AG08396 (cell line): ENCODE measurements at places on chromosomes 6 and 20.
A peak's percentile ranks its signal among the peaks of the same experiment; 100 is the strongest.

DNA sequence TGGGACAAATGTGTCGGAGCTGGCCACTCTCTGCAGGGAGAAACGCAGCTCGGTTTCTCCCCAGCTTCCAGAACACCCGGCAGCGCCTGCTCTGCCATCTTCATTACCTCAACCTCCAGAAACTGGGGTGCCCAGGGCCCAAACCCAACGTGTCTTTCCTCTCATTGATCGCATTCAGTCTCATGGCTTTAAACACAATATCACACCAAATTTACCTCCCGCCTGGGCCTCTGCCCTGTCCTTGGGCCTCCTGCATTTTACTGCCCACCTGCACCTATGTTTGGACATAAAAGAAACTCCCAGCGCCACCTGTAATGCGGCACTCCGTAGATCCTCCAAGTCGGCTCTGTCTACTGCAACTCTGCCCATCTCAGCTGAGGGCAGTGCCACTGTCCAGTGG lies 22.2 kb downstream of the SERPINB6 start:
- DNase-seq = no peak

- DNase-seq = no peak
Observed at GRCh38 chr20:19512886-19513677, 245.0 kb upstream of the RIN2 start.

DNA sequence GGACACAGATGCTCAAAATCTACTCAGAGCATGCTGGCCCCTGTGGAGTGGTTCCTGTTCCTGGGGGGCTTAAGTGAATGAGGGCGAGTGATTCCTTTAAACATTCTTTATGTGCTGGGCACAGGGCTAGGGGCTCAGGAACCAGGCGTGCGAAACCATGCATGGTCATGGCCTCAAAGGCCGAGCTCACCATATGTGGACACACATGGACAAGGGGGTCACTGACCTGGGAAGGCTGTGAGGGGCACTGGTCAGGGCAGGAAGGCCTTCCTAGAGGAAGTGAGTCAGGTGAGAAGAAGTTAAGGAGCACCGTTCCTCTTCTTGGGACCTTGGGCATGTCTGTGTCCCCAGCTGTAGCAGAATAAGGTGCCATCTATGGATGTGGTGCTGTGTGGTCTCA lies 74.6 kb upstream of the BHLHE23 start:
- no peak for DNase-seq

GRCh38 chr6:74366634-74367033 lies 670.6 kb downstream of the CD109 start:
- no peak for DNase-seq

DNA sequence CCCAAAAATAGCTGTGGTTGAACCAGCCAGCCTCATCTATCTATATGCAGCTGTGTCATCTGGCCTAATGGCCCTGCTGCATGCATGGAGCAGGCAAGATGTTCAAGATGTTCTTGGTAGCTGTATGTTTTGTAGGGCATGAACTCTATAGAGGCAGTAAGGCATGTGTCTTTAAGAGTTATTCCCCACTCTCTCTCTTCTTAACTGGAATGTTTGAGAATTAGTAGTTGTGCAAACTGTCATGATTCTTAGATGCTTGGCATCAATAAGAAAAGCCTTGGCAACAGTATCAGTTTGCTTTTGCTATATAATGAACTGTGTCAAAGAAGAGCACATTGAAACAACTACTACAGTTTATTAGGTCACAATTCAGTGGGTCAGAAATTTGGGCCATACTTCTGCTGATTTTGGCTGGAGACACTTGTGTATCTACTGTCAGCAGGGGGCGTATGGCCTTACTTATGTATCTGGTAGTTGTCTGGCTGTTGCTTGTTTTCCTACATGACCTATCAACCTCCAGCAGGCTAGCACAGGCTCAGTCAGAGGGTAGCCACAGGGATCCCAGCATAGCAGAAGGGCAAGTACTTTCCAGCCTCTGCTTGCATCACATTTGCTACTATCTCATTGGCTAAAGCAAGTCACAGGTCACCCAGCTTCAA lies 56.1 kb upstream of the LAMP5 start:
- DNase-seq = no peak

GRCh38 chr20:59748619-59749191 lies 144.4 kb downstream of the PHACTR3 start:
- DNase-seq = peak; percentile 79

- peak; percentile 57 for DNase-seq
Observed at GRCh38 chr6:11231564-11232192, 790 bp downstream of the NEDD9 start.

GRCh38 chr20:24998631-24999445 lies 6.3 kb upstream of the APMAP start:
- DNase-seq = no peak

DNA sequence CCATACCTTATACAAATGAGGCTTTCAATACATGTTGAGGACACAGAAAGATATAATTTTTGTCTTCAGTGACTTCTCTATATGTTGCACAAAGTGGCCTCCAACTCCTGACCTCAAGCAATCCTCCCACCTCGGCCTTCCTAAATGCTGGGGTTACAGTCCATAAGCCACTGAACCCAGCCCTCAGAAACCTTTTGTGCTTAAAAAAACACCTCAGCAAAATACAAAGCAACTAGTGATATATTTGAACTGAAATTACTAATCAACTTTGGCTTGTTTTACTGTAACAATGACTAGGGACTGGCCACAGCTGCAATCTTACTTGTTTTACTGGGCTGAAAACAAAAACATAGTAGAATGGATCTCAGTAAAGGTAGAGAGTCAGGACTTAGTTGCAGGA lies 3.2 kb upstream of the ZNF184 start:
- DNase-seq = no peak

DNA sequence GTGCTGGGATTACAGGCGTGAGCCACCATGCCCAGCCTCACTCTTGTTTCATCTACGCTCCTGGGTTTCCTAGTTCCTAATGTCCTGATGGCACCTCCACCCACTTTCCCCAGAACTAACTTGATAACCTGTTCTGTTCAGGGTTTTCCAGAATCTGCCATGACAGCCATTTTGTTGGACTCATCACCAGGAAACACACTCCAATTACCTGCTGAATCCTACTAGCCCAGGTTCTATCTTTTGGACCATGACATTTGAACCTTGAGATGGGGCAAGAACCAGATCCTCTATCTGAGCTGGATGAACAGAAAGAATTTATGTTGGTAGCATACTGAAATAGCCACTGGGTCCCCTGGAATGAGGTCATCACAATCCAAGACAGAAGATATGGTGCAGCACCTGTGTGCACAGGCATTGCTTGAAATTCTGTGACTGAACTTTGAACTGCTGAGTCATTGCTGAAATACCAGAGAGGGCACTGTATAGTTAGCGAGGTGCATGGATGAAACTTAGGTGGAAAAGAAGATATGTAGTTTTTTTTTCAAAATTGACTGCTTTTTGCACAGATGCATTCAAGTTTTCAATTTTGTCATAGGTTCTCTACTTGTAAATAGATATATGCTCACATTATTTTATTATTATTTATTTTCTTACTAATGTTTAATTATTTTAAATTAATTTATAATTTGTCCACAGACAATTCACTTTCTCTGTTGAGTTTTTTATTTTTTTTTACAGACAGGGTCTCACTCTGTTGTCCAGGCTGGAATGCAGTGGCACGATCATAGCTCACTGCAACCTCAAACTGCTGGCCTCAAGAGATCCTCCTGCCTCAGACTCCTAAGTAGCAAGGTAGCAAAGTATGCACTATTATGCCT lies 42.8 kb upstream of the TASP1 start:
- DNase-seq = no peak

DNA sequence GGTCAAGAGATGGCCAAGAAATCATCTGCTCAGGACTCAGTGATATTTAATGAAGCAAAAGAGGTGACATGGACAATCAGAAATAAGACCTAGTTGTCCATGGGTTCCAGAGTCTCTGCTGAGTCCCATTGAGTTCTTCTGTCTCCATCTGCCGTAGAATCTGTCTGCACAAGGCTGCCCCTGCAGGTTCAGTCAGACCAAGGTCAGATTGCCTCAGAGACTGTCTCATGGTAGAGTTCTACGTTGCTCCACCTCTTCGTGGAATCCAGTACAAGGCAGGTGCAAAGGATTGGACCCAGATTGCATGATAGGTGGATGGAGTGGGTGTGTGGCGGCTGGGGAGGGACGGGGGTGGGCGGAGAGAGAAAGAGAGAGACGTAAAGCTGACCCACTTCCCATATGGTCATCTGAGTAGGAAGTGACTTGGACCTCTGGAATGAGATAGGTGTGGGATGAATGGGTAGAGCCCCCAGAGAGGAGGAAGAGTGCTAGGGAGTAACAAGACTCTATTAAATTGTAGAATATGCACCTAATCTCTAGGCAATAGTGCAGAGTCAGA lies 75.3 kb downstream of the SOBP start:
- DNase-seq = no peak

- no peak for DNase-seq
Observed at GRCh38 chr20:52012079-52012478, 179.5 kb downstream of the ZFP64 start.

- DNase-seq = no peak
Observed at GRCh38 chr20:16228722-16229121, 344.5 kb downstream of the KIF16B start.

DNA sequence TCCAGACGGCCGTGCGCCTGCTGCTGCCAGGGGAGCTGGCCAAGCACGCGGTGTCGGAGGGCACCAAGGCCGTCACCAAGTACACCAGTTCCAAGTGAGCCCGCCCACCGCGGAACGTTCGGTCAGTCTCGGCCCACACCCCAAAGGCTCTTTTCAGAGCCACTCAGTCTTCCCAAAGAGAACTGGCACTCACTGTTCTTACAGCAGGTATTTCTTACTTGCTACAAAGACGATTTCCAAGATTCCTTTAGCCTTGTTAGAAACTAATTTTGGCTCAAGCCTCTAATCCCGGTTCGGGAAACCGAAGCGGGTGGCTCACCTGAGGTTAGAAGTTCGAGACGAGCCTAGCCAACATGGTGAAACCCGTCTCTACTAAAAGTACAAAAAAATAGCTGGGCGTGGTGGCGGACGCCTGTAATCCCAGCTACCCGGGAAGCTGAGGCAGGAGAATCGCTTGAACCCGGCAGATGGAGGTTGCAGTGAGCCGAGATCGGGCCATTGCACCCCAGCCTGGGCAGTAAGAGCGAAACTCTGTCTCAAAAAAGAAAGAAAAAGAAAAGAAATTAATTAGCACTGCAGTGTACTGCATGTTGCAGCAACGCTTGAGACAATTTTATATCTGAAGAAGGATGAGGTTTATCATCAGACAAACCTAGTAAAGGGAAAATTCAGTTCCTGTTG lies 73.1 kb downstream of the OR2B2 start:
- DNase-seq = no peak

DNA sequence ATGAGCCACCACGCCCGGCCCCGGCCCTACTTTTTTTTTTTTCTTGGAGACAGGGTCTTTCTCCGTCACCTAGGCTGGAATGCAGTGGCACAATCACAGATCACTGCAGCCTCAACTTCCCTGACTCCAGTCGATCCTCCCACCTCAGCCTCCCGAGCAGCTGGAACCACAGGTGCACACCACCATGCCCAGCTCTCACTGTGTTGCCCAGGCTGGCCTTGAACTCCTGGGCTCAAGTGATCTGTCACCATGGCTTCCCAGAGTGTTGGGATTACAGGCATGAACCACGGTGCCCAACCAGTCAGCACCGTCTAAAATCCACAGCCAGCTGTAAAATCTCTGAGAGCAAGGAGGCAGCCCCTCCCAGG lies 17.4 kb downstream of the SLC17A9 start:
- DNase-seq = no peak

- DNase-seq = no peak
Observed at GRCh38 chr6:105120570-105120969, 59.2 kb downstream of the POPDC3 start.

DNA sequence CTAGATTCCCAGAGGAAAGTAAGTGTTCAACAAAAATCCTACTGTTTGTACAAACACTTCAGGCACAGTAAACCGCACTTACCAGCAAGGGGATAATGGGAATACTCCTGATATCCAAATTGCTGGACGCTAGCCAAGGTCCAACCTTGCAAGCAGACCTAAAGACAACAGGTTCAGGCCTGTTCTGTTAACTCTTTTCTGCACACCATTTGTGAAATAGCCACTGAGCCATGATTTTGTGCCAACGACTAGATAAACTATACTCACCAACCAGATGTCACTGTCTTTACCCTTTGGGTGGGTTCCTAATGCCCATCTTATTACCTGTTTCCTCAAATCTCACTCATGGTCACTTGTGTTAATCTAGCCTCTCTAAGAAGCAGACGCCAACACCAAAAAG lies 43.5 kb downstream of the GOPC start:
- DNase-seq = no peak

DNA sequence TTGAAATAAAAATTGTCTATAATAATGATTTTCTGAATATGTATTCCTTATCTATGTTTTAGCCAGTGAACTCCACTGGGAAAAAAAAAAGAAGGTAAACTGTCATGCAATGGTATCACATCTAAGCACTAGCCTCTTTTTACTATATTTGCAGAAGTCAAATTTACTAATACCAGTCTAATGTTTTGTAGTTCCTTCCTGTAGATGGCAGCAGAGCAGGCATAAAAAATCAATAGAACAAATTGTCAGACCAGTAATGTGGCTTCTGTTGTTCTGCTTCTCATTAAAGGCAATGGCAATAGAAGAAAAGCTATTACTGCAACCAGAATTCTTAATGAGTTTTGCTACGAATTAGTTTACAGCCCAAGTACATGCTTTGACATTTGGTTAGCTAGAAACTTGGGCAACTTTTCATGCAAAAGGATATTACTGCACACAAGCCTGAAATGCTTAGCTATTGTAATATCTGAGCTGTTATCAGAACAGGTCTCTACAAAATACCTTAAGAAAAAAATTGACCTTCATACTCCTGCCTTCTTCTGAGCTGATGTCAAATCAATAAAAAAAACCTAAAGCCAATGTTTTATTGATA lies 476.9 kb downstream of the KHDRBS2 start:
- peak; percentile 1 for DNase-seq

DNA sequence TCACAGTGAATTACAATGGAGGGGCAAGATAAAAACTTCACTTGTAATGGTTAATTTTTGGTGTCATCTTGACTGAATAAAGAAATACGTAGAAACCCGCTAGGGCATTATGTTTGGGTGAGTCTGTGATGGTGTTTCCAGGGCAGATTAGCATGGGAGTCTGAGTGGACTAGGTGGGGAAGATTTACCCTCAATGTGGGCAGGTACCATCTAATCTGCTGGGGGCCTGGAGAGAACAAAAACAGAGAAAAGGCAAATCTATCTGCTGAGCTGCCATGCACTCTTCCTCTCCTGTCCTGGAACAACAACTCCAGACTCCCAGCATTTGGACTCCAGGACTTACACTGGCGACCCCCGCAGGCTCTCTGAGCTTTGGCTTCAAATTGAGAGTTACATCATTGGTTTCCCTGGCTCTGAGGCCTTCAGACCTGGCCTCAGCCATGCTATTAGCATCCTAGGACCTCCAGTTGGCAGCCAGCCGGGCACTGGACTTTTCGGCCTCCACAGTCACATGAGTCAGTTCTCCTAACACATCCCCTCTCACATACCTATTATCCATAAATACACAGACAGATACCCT lies 19.7 kb downstream of the NINL start:
- DNase-seq = no peak

DNA sequence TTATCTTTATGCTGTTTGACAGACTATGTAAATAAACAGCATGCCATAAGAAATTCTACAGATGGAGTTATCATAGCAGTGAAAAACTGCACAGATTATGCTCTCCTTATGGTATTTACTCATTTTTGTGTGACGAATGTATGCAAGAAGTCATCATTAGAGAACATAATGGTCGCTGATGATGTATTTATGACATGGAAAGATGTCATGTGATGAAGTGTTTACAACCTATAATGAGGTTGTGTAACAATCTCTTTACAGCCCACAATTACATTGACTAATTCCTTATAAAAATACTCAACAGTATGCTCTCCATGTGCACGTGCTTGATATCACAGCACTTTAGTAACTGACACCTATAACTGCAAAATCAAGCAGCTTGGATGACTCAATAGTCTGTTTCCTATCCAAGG lies 192.4 kb downstream of the BMP2 start:
- DNase-seq = no peak
